Panc1 (cell line): ENCODE measurements at places on chromosomes 4 and X. TPM values are rescaled to one million over a fixed set of nuclear protein-coding genes. Genes with fewer than 3 reads are reported as not detected.

The NPY5R gene
- total RNA-seq, result not detected

- no peak for DNase-seq
These were observed 1.2 kb downstream of the TRIML2 start for GRCh38 chr4:188107931-188108843.

The ZFYVE28 gene
- 11.9 TPM for total RNA-seq

DNA sequence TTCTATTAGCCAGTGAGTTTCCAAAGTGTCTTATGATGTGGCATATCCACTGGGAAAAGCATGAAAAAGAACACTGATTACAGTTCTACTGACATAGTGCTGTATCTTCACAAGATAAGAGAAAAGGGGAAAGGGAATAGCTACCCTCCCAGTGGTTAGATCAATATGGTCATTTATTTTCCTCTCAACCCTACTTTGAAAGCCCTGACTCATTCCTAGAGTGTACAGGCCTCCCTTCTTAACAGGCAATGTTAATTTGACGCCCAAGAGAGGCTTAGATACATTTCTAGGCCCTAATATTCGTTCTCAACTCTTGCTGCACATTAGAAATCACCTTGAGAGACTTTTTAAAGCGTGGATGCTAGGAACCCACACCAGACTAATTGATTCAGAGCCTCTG lies 20.4 kb upstream of the BRS3 start:
- no peak for DNase-seq

DNA sequence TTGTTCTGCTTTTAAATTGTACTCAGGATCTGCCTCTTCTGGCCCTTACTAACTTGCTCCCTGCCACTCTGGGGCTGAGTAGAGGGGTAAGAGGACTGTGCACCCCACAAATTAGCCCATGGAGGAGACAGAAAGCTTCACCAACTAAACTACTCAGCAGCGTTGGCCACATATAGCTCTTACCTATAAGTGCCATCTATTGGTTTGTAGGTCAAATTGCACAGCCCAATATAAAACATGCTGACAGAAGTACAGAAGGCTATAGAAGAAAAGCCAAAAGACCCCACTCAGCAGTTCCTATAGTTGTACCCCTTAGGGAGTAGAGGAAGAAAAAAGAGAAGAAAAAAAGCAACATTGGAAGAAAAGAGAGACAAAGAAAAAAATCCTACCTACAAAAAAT lies 341.2 kb upstream of the FMR1 start:
- no peak for DNase-seq

DNA sequence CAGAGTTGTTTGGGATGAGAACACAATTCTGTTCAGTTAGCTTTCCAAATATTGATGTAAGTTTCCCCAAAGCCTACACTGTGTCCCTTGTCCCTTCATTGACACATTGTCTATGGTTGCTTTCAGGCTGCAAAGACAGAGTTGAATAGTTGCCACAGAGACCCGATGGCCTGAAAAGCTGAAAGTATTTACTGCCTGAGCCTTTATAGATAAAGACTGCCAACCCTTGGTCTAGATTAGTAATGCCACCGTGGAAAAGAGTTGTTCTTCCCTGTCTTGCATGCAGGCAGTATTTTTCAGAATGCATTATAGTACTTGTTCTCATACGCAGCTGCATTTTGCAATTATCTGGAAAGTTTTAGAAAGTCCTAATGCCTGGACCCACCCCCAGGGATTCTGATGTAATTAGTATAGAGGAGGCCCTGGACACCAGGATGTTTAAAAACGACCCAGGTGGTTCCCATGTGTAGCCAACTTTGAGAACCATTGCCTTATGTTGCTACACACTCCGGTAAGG lies 180.8 kb downstream of the FRMPD4 start:
- DNase-seq, result no peak

The GUCY1A1 gene
- total RNA-seq, result 0.57 TPM

DNA sequence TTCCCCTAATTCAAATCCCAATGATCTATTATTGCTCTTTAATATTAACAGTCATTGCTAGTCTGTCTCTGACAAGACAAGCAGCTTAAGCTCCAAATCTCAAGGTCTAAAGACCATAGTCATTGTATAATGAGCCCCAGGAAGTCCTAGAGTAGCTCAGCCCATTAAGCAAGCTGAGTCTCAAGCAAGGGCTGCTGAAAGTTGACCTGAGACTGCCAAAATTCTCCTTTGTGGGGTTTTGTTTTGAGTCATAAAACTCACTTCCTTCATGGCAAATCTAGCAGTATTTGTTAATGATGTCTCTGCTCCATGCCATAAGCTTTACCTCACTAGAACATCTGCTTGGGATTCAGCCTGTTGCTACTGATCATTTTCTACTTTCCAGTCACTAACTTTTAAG lies 313.2 kb downstream of the ANTXR2 start:
- no peak for DNase-seq

DNA sequence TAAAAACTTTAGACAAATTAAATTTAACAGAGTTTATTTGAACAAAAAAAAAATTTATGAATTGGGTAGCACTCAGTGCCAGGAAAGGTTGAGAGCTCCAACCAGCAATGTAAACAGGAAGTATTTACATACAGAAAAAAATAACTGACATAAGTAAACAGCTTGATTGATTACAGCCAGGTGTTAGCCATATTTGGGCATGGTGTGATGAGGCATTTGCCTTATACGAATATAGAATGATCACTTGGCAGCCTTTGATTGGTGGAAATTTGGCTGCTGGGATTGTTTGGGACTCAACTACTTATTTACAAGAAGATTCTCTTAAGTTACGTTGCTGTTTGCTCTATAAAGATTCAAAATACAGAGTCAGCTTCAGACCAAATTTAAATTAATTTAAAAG lies 172.0 kb downstream of the ADAM29 start:
- DNase-seq, result no peak
